ENCODE measurements at places on chromosomes 11 and 22. TPM values are rescaled to one million over a fixed set of nuclear protein-coding genes. Genes with fewer than 3 reads are reported as not detected.

The GLYATL1B gene
- 0.66 TPM for polyA plus RNA-seq

The ZC3H12C gene
- 10.5 TPM for polyA plus RNA-seq

The AASDHPPT gene
- 67.6 TPM for polyA plus RNA-seq

DNA sequence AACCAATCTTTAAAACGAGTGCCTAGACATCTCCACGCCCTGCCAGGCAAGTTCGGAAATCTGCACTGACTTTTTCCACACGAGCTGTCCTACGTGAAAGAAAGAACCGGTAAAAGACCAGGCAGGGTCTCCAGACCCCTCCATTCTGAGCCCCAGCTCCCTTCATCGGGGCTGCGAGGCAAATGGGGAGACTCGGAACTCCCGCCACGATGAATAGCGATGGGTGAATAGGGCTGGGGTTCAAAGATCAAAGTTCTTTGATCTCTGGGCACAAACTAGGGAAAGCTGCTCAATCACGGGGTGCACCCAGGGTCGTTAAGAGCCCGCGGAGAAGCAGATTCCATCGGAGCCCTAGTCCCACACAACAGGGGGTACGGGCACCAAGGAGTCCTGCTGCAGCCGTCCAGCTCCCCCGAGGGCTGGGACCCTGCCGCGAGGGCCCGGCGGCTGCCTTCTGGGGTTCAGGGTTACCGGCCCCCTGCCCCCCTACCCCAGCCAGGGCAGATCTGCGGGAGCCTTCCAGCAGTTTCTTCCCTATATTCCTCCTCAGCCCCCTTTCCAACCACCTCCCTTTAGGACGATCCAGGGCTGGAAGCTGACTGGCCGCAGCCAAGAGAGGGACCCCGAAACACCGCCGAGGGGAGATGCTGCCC lies 1.1 kb downstream of the LRP4 start:
- DNase-seq = no peak

GRCh38 chr22:41498303-41498835 lies 29.5 kb downstream of the ACO2 start:
- no peak for DNase-seq

DNA sequence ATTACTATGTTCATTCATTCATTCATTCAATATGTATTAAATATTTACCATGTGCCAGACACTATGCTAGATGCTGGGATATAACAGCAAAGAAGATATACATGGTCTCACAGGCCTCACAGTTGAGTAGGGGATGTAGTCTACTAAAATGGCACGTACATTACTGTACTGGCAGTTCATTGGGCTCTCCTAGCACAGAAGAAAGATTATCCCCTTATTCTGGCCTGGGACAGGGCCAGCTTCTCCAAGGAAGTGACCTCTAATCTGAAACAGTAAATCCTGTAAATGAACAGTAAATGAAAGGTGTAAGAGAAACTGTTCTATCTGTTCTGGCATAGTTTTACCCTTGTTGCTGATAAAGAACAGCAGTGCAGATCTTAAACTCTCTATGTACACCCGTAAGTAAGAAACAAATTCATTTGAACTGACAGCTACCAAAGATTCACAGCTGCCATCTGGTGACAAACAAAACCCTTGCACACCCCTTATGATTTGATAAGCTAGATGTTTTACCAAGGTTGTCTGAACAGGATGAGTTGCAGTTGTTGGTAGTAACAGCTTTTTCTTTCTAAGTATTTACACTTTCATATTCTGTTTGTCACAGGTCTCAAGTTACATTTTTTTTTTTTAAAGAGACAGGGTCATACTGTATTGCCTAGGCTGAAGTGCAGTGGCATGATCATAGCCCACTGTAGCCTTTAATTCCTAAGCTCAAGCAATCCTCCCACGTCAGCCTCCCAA lies 263.1 kb downstream of the TMEM135 start:
- no peak for DNase-seq

DNA sequence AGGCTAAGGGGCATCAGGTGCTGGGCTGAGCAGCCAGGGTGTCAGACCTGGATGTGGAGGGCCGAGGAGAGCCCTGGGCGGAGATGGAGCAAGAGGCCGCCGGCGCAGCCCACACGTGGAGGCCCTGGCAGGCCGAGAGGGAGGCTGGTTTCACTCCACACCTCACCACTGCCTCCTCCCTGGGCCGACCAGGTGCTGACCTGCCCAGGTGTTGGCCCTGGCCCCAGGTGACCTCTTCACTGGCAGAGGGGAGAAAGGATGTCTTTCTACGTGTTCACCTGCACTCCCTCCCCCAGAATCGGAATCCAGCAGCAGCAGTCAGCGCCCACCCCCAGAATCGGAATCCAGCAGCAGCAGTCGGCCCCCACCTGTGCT lies 781 bp downstream of the ANO9 start:
- DNase-seq = no peak

GRCh38 chr11:128628686-128629085 lies 41.3 kb upstream of the ETS1 start:
- DNase-seq = no peak

DNA sequence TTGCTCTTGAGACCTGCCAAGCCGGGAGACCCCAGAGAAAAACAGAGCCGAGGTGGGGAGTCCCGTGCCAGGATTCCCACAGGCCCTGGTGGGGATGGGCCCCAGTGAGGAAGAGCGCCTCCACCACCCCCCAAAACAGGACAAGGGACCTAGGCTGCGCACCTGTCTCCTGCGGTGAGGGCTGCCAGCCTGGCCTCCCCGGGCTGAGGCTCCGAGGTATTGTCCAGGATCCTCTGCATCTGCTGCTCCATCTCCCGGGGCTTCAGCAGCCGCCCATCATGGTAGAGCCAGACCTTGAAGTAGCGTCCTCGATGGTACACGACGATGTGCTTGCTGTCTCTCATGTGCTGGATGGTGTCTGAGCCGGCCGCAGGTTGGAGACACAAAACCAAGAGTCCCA lies 33.3 kb upstream of the TESMIN start:
- no peak for DNase-seq

GRCh38 chr11:3133261-3134217 lies 31.6 kb downstream of the OSBPL5 start:
- no peak for DNase-seq

- DNase-seq = no peak
These were observed 4.8 kb downstream of the GVQW3 start for GRCh38 chr11:76385903-76386302.

GRCh38 chr11:35006389-35007128 lies 90.1 kb downstream of the PDHX start:
- DNase-seq = no peak

Data from left lung (tissue), 14 donors.